ENCODE measurements at places on chromosomes 5 and 9.

DNA sequence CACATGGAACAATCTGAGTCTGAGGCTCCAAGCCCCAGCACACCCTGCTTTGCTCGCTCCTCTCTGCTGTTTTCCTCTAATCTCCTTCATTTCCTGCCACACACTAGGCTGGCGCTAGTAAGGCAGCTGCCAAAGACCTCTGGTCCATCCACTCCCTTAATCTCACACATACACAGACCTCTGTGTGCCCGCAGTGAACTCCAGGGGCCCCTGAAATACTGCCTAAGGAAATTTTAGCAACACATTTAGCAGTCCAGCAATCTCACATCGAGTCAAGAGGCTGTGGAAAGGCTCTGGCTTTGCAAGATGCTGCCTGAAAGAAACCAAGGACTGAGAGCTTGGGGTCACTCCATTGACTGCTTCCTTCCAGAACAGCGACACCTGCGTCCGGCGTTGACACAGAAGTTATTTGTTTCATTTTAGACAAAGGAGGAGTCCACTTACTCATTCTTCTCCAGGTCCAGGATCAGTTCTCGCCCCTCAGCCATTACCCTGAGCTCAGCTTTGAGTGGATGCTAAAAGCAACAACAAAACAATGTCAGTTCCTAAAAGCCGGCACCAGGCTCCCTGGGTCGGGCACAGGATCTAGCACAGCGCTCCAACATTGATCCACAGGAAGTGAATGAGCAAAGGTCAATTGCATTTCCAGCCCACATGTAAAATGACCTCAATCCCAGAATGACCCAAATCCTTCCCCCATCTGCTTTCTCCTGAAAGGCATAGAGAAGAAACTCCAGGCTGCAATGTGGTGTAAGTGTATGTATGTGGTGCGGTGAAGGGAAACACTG is 11.5 kb downstream of the ADAM19 start:
- no peak for DNase-seq

DNA sequence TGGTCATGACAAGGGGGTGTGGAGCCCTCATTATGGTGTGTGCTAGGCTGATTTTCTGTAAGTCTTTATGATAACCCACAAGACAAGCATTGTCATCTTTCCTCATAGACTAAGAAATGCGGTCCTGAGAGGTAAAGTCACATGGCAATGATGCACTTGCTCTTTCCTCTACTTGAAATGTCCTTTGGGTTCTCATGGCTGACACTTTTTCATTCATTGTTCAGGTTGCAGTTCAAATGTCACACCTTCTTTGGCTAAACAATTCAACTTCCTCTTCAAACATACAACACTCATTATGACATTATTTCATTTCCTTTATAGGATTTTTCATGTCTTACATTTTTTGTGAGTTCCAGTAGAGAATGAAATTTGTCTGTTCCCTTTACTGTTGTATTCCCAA is 323.6 kb upstream of the PRR16 start:
- DNase-seq: no peak

- peak; percentile 33 for DNase-seq
Measured at GRCh38 chr5:142063878-142064331, 44.7 kb upstream of the NDFIP1 start.

- DNase-seq: no peak
Measured at GRCh38 chr5:174202996-174203395, 157.5 kb downstream of the NSG2 start.

GRCh38 chr5:169785771-169786618 is 148.9 kb downstream of the DOCK2 start:
- no peak for DNase-seq

GRCh38 chr9:6443661-6444060 is 30.7 kb downstream of the UHRF2 start:
- no peak for DNase-seq

GRCh38 chr5:12073426-12073825 is 169.2 kb upstream of the CTNND2 start:
- no peak for DNase-seq

GRCh38 chr5:155532621-155533311 is 519.2 kb downstream of the KIF4B start:
- DNase-seq: no peak

DNA sequence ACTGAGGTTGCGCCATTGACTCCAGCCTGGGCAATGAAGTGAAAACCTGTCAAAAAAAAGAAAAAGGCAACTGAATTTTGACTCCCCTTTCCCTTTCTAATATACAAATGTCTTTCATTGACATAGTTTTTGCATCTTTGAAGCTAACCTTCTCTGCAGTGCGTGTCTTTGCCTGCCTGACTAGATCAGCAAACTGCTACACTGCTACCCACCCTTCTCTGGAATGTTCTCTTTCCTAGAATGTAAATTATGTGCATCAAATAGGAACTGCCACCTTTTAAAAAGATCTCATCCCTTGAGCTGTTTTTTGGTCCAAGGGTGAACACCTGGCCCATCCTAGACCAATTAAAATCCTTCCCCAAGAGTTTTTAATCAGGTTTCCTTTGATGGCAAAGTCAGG is 127.6 kb downstream of the SLC28A3 start:
- DNase-seq: no peak

DNA sequence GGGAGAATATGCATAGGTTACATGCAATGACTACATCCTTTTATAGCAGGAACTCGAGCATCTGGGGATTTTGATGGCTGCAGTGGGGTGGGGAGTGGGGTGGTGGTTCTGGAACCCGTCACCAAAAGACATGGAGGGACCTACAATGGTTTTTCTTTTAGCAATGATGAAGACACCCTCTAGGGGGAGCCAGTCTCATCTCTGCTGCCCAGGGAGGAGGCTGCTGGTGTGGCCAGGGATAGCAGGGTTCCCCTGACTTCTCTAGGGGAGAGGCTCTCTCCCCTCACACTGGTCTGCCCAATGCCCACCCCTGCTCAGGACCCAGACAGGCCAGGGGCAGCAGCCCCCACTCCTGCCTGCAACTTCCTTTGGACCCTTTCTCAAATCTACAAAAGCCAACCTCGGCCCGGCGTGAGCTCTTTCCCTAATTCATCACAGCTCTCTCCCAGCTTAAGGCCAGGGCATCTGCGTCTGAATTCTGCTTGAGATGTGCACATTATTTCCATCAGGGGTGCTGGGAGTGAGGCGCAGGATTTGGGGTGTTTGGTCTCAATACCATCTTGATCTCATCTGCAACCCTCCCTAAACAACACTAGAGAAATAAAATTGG is 73.6 kb upstream of the RETREG1 start:
- DNase-seq: no peak

DNA sequence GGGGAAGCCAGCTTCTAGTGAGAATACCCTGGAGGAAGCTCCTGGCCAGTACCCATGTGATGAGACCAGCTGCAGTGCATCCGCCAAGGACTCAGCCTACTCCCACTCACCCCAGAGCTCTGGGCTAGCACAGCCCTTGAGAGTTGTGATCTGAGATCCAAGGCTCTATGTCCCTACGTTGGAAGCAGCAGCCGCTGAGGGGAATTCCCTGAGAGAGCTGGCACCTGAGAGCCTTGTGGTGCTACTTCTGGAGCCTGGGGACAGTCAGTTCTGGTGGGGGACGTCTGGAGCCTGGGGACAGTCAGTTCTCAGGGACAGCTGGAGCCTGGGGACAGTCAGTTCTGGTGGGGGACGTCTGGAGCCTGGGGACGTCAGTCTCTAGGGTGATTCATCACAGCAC is 39.2 kb downstream of the PDZD2 start:
- DNase-seq: no peak

DNA sequence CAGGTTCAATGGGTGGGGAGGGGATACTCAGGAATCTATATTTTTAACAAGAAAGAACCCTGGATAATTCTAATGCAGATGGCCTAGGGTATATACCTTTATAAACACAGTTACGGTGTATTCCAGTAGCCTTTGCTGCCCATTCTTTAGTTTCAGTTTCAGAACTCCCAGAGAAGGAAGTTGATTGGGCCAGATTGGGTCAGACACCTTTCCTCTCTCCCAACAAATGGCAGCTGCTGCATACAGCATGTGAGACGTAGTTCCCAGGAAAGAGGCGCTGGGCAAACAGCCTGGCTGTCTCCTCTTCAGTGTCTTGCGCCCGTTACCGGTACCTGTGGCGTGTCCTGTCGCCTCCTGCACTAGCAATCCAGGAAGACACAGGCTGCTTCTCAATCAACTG is 20.4 kb downstream of the ACO1 start:
- DNase-seq: no peak

- no peak for DNase-seq
Measured at GRCh38 chr5:151742870-151743294, 15.5 kb downstream of the ATOX1 start.

DNA sequence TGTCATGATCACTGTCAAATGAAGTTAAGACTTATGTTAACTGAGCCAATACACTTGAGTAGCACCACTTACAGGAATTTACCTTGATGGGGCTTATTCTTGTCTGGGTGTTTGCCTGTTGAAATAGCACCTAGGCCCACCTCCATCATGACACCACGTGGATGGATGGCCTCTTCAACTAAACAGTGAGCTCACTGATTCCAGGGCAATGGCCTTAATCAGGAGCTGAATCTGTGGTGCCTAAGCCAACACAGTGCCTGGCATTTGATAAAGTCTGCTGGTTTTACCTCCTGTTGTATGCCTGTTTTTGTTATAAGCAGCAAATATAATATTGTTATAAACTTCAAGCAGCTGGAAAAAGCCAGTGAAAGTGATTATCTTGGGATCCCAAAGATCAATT is 190.5 kb downstream of the LURAP1L start:
- no peak for DNase-seq

GRCh38 chr5:56305001-56305950 is 72.1 kb upstream of the ANKRD55 start:
- DNase-seq: no peak

Measured in NCI-H2081 treated with DMSO at 0.1 percent for 48 hours (cell line).